Stimulated activated CD4-positive, alpha-beta T cell treated with anti-CD3 and anti-CD28 coated beads, Interleukin-2, amount 100 ng/mL, for 24 hours (primary cell): ENCODE measurements at places on chromosomes 12 and 14.
A peak's percentile ranks its signal among the peaks of the same experiment; 100 is the strongest.

DNA sequence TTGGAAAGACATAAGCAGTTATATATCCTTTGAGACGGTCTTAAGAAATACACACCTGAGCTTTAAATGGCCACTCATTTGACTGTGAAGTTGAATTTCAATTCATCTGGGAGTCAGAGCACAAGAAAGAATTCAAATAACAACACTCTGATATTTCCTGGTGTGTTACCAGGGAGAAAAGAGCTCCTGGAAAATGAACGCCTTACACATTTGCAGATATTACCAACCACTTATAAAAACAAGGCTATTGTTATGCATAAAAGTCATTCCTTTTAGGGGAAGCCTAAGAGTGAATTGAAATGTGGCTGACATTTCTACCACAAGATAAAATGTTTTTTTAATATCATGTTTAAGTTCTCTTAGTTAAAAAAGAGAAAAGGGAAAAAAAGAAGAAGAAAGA is 229.2 kb upstream of the PLEKHG7 start:
- no peak for DNase-seq

DNA sequence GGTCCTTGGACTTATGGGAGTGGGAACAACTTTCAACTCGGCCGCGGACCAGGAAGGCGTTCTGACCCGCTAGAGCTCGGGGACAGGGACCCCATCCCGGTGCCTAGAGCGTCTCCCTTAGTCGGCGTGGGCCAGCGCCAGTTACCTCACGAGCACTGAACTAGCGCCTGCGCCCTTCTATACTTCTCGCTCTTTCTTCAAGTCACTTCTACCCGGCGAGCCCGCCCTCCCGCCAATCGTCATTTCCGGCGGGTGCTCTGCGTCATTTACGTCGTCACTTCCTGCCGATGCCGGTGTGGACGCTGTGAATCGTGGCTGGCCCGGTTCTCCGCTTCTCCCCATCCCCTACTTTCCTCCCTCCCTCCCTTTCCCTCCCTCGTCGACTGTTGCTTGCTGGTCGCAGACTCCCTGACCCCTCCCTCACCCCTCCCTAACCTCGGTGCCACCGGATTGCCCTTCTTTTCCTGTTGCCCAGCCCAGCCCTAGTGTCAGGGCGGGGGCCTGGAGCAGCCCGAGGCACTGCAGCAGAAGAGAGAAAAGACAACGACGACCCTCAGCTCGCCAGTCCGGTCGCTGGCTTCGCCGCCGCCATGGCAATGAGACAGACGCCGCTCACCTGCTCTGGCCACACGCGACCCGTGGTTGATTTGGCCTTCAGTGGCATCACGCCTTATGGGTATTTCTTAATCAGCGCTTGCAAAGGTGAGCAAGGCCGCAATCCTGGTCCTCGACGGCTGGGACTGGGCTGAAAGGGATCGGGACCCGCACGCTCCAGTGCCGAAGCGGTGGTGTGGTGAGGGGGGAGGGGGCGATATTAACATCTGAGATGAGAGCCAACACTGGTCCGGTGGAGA is at the start of gene STRAP:
STRAP (plus strand) TSS at position 270 of the 854 bp plus-strand sequence; CDS start at position 591, 321 bp downstream.
- peak; percentile 94 for DNase-seq

GRCh38 chr12:57487055-57487596 is 742 bp upstream of the MARS1 start:
- no peak for DNase-seq

- DNase-seq = no peak
Observed at GRCh38 chr12:106179086-106179485, 40.3 kb upstream of the NUAK1 start.

GRCh38 chr12:69610729-69611128 is at the start of gene LRRC10:
Gene LRRC10 (minus strand): TSS chr12:69610907. CDS start chr12:69610838, 69 bp downstream.
- no peak for DNase-seq

- no peak for DNase-seq
Observed at GRCh38 chr12:71636704-71637115, 26.9 kb downstream of the ZFC3H1 start.

DNA sequence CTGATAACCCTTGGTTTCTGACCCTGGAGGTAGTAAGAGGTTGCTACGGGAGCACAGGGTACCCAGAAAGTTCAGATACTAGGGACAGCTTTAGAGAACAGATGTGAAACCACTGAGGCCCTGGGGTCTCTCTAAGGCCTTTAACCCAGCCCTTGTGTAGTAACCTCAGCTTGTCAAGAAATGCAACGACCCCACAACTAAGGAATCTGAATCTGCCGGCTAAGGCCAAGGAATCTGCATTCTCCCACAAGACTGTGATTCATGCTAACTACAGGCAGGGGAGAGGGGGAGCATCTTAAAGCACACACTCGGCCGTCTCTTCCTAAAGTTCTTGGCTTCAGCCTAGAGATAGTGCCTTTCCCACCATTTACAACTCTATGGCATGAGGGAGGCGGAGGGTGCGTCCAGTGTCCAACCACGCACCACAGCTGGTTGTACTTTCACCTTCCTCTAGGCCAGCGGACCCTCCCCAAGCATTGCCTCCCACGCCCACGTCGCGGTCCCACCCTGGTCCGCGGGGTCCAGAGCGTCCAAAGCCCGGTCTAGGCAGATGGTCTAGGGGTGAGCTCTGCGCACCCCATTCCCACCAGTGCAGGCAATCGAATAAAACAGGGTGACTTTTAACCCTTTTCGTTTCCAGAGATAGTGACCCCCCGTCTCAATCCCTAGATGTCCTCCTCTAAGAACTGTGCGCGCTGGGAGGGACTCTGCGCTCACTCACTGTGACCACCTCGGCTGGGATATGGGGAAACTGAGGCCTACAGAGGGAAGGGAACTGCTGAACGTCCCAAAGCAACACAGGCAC is 735 bp upstream of the VASH1 start:
- DNase-seq = peak; percentile 8

DNA sequence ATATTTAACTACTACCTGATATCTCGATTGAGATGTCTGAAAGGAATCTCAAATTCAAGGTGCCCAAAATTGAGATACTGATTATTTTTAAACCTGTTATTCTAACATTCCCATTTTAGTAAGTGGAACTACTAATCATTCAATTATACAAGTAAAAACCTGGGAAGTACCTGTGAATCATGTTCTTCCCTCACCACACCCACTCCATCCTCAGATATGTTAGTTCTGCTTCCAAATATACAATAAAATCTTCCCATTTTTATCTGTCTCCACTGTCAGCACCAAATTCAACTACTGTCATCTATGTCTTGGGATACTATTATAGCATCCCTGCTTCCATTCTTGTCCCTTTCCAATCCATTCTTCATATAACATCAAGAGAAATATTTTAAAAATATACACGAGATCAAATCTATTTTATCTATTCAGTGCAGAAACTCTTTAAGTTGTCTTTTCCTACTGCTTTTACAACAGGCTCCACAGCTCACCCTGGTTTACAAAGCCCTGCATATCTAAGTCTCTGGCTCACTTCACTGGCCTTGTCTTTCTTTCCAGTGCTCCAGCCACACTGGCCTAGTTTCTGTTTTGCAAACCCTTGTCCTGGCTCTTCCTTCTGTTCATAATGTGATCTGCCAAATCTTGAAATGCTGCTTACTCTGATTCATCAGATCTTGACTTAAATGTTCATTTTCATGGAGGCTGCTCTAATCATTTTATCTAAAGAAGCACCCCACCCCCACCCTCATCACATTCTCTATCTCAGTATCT is 122.3 kb downstream of the PTPRR start:
- DNase-seq = no peak
